ENCODE measurements at places on chromosomes 16 and 17.

- DNase-seq: no peak
Observed at GRCh38 chr16:78993346-78993745, 607.2 kb downstream of the MAF start.

DNA sequence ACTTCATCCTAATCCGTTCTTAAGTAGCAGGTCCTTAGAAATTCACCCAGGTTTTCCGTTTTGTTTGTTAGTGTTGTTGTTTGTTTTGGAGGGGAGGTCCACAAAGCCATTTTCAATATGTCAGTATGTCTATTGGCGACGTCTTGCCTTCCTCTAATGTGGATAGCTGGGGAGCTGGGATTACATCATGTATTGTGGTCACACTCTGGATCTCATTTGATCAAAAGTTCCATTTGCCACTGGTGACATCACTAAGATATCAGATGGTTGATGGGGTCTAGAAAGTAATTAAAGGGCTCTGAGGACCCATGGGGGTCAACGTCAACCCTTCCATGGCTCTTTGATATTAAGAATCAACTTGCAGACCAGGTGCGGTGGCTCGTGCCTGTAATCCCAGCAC lies 2.7 kb upstream of the EPN3 start:
- no peak for DNase-seq

GRCh38 chr16:89545831-89546574 lies 14.5 kb upstream of the RPL13 start:
- no peak for DNase-seq

- DNase-seq: no peak
Observed at GRCh38 chr16:86794216-86794864, 216.0 kb downstream of the FOXL1 start.

GRCh38 chr16:89407282-89407924 lies 83.0 kb downstream of the ANKRD11 start:
- DNase-seq: no peak

GRCh38 chr16:19913340-19913645 lies 28.6 kb upstream of the GPRC5B start:
- no peak for DNase-seq

DNA sequence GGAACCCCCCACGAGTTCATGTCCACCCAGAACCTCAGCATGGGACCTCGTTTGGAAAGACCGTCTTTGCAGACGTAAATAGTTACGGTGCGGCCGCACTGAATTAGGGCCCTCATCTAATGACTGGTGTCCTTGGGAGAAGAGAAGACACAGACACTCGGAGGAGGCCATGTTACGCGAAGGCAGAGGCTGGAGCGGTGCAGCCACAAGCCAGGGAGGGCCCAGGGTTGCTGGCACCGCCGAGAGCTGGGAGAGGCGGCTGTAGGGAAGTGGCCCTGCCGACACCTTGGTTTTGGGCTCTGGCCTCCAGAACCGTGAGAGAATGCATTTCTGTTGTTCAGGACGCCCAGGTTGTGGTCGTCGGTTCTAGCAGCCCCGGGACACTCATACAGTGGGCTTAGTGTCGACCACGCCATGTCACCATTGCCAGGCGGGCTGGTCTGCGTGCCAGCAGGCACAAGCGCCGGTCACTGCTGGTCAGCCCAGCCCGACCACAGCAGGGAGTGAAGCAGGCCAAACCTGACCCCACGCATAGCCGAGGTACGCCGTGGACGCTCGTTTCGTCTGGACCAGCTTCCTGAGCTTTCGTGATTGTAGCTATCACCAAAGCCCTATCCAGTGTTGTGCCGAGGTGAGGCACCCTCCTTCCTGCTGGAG lies 10.7 kb upstream of the WDR45B start:
- DNase-seq: no peak

- no peak for DNase-seq
Observed at GRCh38 chr16:21279501-21279900, 1.4 kb upstream of the CRYM start.

DNA sequence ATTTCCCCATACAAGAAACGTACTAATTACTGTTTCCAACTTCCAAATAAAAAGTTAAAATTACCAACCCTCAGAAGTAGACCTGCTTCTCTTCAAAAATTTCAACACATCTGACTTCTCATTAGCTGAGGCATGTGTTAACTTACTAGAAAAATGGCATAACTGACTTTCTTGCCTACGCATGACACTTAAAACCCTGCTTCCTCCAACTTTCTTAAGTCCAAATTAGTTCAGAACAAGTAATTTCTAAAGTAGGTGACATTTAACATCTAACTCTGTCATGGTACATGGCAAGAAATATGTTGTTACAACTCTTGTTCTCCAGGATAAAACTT lies 6.7 kb downstream of the USP7 start:
- no peak for DNase-seq
